ENCODE measurements at places on chromosomes 13 and 19.

DNA sequence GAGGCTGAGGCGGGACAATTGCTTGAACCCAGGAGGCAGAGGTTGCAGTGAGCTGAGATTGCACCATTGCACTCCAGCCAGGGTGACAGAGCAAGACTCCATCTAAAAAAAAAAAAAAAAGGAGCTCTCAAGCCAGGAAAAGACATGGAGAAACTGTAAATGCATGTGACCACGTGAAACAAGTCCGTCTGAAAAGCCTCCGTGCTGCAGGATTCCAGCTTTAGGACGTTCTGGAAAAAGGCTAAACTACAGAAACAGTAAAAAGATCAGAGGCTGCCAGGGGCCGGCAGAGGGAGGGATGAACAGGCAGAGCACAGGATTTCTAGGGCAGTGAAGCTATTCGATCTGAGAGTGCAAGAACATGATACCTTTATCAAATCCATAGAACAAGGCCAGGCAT is 40.7 kb upstream of the NDUFS7 start:
- no peak for DNase-seq

DNA sequence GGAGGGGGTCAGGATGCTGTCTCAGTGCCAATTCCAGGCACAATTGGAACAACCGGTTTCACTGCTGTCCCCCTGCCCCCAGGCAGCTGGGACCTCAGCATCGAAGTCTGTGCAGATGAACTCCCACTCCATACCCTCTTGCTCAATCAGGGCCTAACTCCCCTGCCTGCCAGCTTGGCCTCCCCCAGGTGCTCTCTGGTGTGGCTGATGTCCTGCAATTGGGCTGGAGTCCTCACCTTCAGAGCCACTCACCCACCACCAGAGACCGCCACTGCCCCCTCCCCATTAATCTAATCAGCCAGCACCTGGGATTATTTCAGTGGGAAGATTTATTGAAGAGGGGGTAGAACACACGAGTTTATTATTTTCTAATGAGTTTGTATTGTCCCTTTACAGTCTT is 118.8 kb downstream of the MIPEP start:
- no peak for DNase-seq

- no peak for DNase-seq
These were observed 20.3 kb downstream of the SMIM24 start for GRCh38 chr19:3459965-3460582.

DNA sequence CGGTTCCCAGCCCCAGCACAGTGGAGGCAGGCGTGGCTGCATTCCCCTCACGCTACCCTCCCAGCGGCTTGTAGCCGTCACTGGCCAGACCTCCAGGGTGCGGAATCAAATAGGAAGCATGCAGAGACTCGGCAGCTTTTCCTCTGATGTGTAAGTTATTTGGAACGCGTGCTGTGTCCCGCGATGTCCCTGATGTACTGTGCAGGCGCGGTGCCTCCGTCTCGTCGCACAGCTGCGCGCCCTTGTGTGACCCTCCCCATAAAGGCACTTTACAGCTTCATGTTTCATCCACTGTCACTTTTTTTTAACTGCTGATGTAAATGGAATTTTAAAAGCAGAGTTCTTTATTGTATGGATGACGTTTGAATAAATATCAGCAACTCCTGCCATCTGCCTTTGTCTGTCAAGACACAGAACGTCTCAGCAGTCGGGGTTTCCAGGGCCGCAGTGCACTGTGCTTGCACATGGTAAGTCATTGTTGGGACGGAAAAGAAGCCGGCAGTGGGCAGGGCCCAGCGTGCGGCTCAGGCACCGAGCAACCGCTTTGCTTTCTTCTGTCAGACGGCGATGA is 7.3 kb upstream of the F7 start:
- DNase-seq: no peak

GRCh38 chr19:11125994-11126685 is 29.4 kb downstream of the SPC24 start:
- DNase-seq: peak; percentile 33

GRCh38 chr13:81393721-81394120 is 1052.8 kb upstream of the SPRY2 start:
- DNase-seq: no peak

GRCh38 chr19:20167651-20168122 is 673 bp downstream of the ZNF486 start:
- no peak for DNase-seq

DNA sequence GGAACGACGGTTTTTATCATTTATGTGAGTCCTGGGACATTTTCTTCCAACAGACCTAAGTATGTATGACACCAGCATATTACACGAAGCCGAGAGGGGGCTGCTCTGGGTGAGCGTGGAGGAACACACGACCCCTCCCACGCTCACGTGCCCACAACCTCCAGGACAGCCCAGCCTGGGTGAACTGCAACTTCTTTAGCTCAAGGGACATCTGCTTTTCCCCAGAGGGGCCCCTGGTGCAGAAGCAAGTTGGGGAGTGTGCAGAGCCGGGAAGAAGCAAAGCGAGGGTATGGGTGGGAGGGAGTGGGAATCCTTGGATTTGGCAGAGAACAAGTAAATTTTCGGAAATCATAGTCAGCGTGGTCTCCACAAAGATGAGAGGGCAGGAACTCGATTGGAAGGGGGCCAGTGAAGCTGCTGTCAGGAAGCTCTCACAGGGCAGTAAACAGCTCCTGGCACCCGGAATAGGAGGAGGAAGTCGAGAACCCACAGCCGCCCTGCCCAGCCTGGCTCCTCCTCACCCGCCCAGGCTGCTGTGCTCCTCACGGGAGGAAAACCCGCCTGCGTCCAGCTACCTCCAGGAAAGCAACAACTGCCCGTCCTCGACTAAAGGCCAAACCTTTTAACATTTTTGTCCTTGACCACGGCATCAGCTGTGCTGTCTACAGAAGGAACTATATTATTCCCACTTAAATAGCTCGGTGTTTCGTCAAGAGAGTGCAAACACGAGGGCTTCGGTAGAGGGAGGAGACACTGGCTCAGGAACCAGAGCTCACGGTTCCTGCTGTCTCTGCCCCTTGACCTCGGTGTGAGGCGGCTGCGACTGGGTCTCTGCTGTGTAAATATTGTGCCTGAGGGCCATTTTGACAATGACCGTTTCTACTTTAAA is 17.2 kb upstream of the CFAP97D2 start:
- no peak for DNase-seq

GRCh38 chr19:30281906-30282305 is 90.3 kb upstream of the ZNF536 start:
- DNase-seq: no peak

GRCh38 chr13:21733475-21734263 is 62.8 kb downstream of the FGF9 start:
- DNase-seq: no peak

DNA sequence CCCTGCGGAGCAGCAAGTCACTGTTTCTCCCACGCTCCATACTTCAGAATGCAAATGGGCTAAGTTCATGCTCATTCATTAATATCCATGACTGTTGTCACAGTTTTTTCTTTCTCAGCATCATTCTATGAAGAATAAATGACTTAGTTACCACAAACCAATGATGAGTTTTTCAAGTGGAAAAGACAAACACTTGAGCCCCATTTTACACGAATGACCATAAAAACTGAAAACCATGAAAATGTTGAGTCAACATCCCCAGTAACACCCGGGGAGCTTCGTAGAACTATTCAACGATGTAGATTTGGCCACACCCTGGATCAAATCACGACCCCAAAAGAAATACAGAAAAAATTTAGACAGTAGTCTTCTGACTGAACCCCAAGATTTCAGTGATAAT is 99.8 kb upstream of the GJB6 start:
- DNase-seq: no peak

GRCh38 chr13:94656766-94657165 is 55.1 kb downstream of the GPR180 start:
- no peak for DNase-seq

DNA sequence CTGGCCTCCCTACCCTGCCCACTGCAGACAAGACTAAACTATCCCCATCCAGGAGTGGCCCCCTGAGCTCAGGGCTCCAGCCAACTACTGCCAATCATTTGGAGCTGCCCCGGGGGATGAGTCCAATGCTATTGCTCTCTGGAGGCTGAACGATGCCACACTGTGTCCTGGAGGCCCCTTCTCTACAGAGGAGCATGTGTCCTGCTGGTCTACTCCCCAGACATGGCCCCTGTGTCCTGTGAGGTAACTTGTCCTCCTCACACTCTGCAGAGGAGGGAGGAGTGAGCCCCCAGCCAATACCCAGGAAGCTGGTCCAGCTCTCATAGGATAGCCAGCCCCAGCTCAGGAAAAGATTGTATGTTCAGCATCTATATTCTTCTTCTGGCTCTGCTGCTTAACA is 159.1 kb upstream of the GPR12 start:
- no peak for DNase-seq

DNA sequence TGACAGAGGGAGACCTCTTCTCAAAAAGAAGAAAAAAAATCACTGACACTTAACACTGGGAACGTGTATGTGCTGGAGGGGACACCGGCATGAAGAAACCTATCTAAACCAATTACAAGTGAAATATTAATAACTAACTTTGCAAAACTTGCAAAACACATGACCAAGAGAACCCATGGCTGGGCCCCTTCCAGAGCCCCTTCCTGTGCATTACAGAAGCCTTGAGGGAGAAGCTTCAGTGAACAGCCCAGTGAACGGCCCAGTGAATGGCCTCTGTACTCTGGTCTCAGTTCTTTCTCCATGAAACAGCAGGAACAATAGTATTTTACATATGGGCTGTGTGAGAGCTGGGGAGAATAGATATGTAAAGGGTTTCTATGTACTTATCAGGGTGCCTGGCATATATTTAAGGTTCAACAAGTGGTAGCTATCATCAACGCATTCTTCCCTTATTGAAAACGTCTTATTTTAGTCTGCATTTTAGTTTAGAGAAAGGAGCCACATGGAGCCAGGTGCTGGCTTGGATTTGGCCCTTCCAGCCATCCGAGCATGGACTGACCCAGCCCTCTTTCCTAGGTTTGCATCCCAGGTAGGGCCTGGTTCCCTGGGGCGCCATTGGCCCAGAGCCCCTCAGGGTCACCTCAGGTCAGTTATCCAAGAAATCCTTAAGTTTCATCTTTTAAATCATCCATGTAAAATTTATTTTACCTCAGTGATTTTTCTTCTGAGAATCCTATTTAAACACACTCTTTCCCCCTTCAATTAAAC is 54.5 kb downstream of the CCDC70 start:
- DNase-seq: no peak

DNA sequence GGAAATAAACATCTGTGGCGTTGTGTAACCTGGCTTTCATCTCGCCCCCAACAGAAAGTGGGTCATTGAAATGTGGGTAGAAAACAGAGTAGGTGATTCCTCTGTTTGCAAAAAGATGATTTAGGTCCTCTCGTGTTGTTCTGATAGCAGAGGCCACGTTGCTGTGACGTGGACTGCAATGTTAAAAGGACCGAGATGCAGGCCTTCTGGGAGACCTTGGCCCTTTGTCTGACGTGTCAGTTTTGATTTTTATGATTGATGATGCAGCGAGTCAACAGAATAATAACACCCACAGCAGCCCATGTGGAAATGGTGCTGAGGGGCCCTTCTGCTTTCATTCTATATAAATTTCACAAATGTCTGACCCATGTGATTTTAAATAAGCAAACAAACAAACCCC is 68.9 kb downstream of the FGF9 start:
- no peak for DNase-seq

GRCh38 chr13:26497968-26498511 is 59.4 kb upstream of the WASF3 start:
- no peak for DNase-seq

DNA sequence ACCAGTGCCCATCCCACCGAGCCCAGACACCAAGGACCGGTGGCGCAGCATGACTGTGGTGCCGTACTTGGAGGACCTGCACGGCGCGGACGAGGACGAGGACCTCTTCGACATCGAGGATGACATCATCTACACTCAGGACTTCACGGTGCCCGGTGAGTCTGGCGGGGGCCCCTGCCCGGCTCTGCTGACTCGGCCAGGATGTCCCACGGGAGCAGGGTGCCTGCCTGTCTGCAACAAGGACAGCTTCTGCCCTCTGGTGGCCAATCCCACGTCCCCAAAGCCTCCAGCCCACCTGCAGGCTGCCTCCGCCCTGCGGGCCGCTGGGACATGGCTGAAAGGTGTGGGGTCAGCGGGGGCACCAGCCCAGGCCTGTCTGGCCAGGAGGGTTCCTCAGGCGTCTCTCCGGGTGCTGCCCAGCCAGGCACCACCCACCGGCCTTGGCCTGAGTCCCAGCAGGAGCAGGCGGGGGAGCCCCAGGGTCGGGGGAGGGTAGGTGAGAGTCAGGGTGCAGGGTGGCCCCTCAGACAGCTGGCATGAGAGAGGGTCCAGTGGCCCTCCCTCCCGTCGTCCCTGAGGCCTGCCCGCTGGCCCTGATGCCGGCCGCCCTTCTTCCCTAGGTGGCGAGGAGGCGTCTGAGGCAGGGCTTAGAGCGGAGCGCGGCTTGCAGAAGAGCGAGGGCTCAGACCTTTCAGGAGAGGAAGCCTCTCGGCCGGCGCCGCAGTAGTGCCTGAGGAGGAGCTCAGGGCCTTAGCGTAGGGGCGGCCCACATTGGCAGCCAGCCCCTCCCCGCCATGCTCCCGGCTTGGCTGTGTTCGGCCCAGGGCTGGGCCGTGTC is 14.6 kb downstream of the CBARP start:
- no peak for DNase-seq

- DNase-seq: no peak
These were observed 162.5 kb downstream of the KCTD12 start for GRCh38 chr13:76723551-76724232.

DNA sequence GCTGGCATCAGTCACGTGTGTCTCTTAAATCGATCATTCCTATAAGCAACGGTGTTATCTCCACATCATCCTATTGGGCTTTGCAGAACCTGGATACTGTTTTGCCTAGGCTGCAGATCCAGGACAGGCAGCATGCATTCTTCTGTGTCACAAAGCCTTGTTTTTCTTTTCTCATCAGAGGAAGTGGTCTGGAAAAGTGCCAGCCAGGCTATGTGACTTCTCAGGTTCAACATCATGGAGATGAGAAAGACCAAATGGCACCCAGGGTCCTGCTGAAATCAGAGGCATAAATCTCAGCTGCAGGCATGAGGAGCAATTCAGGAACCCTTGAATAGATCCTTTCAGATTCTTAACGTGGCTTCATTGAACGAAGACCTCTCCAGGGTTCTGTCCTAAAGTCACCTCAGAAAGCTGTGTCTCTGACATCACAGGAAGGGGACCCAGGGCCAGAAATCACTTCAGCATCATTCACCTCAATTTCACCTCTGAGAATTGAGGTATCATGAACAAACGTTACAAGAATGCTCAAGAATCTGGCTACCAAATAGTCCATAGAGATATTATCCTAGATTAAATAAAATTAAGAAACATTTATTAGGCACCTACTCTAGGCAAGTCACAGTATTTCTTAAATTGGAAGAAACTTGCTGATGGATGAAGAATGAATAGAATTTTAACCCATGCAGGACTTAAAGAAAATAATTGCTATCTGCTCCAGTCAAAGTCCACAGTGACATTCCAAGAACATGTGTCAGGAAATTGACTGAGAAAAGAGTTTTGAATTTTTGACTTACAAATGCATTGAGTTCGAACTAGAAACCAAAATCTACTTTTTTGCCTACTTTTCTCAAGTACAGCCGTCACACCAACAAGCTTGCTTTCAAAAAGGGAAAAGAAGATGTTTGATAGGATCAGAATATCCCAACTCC is 124.1 kb downstream of the COG6 start:
- no peak for DNase-seq

Data from stimulated activated CD4-positive, alpha-beta T cell treated with anti-CD3 and anti-CD28 coated beads, Interleukin-1b, Interleukin-23, amount 100 ng/mL, for 1 hour (primary cell).